ENCODE measurements at places on chromosomes 12 and 14. TPM values are rescaled to one million over a fixed set of nuclear protein-coding genes. Genes with fewer than 3 reads are reported as not detected.

DNA sequence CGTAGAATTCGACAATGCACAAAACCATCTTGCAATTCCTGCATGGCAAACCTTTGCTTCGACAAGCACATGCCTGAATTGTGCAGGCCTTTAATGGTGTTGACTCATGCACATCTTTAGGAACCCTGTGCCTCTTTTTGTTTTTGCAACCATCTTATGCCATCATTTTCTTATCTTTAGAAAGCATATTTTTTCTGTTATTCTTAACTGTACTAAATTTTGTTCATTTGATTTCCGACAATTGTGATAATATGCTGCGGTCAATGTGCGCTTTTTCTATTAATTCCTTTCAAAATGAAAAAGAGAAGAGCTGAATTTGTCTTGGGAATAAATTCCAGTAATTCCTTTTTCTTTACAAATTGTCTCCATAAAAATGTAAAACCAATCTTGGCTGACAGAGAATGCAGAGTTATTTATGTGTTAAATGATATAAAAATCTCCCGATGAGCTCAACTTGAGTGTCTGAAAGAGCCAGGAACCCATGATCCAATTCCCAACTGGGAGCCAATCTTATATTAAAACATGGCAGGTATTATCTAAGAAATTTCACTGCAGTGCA, 20.1 kb upstream of the CDK17 start:
- no peak for DNase-seq

DNA sequence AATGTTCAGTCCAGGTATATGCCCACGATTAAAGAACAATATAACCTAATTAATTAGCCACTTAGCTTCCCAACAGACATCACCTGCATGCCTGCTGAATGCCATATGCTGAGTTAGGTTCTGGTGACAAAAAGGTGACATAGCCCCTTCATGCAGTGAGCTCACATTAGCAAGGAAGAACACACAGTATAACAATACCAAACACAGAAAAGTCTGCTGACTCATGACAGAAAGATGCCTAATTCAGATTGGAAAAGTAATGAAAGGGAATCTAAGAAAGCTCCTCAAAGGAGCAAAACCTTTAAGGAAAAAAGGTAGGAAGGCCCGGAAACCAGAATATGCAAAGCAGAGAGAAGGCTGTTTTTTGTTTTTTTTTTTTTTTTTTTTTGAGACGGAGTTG, 59.0 kb downstream of the FERMT2 start:
- no peak for DNase-seq

- no peak for DNase-seq
Observed at GRCh38 chr14:58354808-58355207, 40.9 kb upstream of the TOMM20L start.

The CCDC196 gene
- total RNA-seq: not detected

The COX8C gene
- total RNA-seq: not detected

DNA sequence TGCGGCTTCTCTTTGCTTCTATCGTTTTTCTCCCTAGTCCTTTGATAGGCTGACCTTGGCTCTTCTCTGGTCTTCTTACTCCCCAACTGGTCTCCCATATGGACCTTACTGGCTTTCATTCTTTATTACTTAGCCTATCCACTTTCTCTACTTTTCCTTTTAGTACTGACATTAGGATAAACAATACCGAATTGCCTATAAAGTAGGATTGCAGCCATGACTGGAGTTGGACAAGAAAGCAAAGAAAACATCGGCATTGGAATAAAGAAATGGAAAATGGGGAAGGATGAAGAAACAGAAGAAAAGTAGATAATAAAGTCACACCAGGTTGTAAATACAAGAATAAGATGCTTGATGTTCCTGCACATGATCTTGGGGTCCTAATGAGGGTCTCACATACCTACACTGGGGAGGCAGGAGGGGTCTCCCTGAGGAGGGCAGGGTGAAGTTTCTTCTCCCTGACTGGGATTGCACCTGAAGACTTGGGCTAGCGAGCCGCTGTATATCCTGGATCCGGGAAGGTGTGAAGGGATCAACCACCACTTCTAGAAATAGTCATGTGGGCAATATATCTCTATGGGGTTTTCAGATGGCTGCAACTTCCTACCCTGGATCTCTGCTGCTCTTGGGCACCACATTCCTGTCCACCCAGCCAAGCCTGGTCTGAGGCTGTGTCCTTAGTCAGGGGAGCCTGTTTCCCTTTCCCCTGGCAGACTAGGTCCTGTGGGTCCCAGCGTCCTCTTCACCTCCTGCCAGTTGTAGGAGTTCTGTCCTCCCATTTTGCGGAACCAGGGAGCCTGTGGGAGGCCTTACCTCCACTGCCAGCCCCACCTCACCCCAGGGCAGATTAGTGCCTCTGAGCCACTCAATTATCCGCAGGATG, 13.1 kb downstream of the NKX2-1 start:
- DNase-seq: no peak

DNA sequence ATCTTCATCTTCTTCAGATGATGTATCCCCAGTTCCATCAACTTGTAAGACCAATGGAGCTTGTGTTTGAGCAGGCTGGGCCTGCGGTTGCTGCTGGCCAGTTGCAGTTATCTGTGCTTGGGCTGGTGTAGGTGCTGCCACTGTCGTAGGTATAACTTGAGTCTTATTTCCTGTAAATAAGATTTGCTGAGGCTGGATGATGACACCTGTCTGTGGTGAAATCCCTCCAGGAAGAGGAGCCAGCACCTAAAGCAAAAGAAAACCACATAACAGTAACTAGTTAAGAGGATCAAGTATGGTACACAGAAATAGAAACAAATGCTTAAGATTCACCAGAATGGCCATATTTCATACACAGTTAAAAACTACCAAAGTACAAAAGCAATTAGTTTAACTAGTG, 28.2 kb downstream of the GTF2A1 start:
- no peak for DNase-seq

DNA sequence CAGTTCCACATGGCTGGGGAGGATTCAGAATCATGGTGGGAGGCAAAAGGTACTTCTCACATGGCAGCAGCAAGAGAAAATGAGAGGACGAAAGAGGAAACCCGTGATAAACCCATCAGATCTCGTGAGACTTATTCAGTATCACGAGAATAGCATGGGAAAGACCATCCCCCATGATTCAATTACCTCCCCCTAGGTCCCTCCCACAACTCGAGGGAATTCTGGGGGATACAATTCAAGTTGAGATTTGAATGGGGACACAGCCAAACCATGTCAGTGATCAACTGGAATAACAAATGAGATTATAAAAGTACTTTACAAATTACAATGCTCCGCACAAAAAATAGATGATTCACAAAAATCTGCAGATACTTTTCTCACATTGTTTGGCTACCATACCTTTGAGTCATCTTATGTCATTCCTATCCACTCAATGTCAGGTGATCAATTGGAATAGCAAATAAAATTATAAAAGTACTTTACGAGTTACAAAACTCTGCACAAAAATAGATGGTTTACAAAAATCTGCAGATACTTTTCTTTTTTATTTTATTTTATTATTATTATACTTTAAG, 338.9 kb downstream of the C12orf50 start:
- DNase-seq: no peak

- DNase-seq: no peak
Observed at GRCh38 chr14:23572524-23572828, 4.9 kb upstream of the AP1G2 start.

The GLS2 gene
- total RNA-seq: 11.5 TPM

The RPL10L gene
- total RNA-seq: not detected

The HOXC9 gene
- total RNA-seq: not detected

GRCh38 chr12:5650829-5651461, 219.0 kb downstream of the NTF3 start:
- DNase-seq: no peak

The CMKLR1 gene
- total RNA-seq: 0.83 TPM

The GXYLT1 gene
- 10.8 TPM for total RNA-seq

GRCh38 chr14:66284346-66284745, 201.8 kb upstream of the CCDC196 start:
- no peak for DNase-seq
